ENCODE measurements at places on chromosomes 5 and 9. TPM values are rescaled to one million over a fixed set of nuclear protein-coding genes. Genes with fewer than 3 reads are reported as not detected.

DNA sequence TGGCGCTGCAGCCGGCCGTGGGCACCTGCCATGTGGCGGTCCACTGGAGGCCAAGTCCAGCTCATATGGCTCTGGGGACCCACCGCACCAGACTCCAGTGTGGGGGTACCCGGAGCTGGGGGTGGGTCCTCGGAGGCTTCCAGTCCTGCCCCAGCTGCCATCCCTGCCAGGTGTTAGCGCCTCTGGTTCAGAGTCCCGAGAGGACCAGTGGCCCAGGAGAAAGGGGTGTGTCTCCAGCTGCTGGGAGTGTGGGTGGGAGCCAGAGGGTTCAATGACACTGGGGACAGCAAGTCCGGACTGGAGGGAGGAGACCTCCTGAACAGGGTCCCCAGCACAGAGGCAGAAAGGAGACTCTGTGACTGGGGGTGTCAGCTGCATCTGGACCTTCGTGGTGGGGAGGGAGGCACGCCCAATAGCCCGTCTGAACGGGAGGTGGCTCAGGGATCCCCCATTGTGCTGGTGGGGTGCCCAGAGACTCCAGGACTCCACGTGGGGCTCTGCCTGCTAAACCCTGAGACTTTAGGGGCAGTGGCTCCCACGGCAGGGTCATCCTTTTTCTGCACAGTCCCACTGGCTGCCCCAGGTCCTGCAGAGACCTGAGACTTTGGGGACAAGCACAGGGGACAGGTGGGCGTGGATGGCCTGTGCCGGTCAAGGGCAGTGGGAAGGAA, 2.4 kb upstream of the AHRR start:
- DNase-seq, result no peak

DNA sequence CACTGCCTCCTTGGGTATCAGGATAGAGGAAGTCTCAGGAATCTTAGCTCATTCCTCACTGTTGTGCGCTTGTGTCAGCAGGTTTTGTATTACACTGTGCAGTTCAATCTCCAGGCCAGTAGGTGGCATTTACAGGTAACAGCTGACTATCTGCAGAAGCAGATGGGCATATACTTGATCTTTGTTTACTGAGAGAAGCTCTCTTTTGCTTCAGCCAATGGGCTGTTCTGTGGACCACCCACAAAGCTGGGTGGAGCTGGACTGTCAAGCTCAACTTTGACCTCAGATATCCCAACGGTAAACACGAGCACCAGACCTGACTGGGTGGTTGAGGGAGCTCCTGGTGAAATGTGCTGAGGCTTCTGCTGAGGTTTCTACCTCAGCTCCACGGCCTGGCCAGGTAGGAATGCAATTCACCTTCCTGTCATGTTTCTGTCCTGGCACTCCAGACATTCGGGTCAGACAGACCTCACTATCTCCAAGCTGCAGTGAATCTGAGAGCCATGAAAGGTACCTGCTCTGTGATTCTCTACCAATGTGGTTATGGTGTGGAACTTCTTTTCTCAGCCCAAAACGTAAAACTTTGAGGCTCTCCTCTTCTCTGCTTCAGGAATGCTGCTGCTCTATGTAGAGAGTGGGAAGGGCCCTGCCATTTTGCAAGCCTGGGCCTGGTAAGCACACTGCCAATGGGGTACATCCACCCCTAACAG, 167.9 kb upstream of the ACTBL2 start:
- DNase-seq, result peak; percentile 50

NR3C1 gene
- total RNA-seq, result 63.1 TPM

SOHLH1 gene
- not detected for total RNA-seq

PRDM12 gene
- not detected for total RNA-seq

DNA sequence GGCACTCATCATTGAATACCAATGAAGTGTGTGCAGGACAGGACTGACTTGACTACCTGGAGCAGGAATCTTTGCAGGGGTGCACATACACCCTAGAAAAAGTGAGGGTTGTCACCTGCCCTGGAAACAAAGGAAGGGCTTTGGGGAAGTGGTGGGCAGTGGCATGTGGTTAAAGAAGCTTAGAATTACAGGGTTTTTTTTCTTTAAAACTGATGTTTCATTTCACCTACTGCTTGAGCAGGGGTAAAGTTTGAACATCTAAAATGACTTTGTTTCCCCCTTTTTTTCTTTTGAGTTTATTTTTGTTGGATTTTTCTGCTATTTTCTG, 2.0 kb upstream of the KDM3B start:
- DNase-seq, result no peak

GPRIN1 gene
- total RNA-seq, result 11.5 TPM
